SHP77 treated with DMSO at 0.1 percent for 48 hours (cell line): ENCODE measurements at places on chromosomes 4 and X.

DNA sequence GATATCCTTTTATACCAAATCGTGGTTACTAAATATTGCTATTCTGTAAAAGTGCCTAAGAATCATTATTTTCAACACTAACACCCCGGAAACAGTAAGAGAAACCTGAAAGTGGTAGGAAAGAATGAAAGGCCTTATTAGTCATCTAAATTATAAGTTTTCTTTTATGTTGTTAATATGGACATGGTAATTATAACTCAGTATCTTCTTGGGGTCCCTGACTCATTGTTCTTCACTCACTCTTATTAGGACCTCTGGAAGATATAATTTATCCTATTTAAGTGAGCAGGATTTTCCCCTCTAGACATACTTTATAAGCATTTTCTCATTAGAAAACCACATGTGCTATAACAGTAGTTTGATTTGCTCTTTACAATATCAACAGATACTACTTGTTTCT is 51.0 kb downstream of the SMARCA5 start:
- DNase-seq: no peak

DNA sequence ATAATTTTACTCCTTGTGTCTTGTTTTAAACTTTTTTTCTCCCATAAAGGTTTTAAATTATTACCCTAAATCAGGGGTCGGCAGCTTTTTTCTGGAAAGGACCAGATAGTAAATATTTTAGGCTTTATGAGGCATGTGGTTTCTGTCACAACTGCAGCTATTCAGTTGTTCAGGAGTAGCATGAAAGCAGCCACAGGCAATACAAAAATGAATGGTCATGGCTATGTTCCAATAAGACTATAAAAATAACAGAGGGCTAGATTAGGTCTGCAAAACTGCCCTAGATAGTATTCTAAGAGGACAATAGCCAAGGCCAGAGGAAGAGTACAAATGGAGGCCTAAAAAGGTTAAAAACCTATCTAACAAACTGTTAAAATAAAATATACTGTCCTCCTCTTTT is 24.6 kb downstream of the HERC5 start:
- DNase-seq: no peak

GRCh38 chr4:84651499-84651898 is 68.6 kb downstream of the CDS1 start:
- no peak for DNase-seq

- no peak for DNase-seq
These were observed 234.5 kb downstream of the MAML3 start for GRCh38 chr4:139919521-139919920.

- no peak for DNase-seq
These were observed 178.8 kb downstream of the DCLK2 start for GRCh38 chr4:150256841-150257730.

DNA sequence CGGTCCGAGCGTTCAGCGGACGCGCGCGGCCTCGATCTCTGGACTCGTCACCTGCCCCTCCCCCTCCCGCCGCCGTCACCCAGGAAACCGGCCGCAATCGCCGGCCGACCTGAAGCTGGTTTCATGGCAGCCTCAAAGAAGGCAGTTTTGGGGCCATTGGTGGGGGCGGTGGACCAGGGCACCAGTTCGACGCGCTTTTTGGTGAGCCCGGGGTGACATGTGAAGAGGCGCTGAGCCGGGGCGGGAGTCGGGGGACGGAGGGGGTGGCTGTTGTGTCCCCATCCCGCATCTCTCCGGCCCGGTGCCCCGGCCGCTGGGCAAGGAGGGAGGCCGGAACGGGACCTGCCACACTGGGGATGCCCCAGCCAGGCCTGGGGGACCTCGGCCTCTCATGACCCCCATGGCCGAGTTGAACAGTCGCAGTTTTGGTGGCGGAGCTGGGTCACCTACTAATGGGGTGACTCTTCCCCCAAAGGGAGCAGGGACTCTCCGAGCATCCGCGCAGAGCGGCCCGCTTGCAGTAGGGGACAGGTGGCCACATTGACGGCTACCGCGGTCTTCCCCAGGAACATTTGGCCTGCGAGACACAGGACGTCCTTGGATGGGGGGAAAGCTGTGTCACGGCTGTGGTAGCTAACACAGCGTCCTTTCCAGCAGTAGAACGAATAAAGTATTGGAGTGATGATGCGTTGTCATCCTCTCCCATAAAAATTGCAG is at the start of gene GK:
Gene GK, plus strand, starts transcription at position 9 of the 717 bp plus-strand sequence. Its CDS starts 115 bp downstream, at position 124.
- no peak for DNase-seq

DNA sequence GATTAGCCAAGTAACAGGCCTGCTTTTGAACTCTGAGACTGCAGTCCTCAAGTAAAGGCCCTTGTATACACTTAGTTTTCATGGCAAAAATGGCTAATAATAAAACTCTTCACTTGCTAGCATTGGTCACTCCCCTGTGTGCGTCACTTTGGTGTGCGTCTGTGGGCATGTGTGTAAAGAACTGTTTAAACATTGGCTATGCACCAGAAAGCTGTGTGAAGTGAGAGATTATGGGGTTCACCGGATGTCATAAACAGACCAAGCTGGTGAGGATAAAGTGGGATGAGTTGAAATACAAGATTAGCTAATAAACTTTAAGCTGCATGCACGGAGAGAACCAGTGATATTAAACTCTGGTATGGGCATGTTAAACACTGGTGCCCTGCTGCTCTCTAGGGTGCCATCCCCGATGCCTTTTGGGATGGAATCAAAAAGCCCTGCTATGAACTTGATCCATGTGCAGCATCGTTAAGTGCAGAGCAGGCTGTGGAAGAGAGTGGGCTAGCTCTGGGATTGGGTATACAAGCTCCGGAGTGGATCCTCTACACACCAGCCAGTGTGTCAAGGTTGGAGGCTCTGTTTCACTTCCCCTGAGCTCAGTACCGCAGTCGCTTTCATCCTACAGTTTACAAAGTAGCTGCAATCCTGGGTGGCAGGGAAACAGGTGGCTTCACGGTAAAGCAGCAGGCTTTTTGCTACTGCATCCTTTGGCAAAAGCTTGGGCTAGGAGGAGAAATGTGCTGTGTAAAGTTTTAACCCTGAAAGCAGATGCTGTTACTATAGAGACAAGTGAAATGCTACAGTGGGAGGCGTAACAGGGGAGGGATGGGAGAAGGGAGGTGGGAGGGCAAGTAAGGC is 108.3 kb upstream of the SLC4A4 start:
- DNase-seq: peak; percentile 19

DNA sequence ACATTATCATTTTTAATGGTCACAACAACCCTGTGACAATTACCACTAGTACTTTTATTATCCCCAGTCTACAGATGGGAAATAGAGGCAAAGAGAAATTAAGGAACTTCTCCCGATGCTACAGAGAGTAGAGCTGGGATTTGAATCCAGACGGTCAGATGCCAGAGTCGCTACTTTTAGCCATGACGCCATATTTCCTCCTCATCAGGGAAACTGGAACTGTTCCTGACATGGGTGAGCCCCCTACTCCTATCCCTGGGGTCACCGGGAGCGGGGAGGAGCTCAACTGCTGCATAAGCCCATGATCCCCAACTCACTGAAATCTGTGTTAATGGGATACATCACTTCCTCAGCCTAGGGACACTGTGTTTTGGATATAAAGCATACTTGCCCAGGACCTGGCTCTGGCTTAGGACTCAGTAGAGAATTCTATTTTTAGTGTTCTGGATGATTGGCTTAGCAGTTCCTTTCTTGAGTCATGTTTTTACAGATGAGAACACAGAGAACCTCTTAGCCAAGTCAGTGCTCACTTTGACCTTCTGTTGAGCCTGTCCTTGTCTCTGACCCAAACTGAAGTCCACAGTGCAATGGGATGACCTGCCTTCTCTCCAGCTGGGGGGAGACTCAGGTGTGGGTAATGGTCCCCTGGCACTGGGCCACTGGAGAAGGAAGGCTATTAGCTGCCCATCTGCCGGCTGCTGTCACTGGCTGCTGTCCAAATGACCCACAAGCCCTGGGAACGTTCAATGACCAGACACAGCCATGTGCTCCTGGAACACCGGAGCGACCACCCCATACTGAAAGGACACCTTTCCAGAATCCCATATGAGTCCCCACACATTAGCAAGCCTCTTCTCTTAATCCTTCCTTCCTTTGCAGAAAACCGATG is 90.8 kb upstream of the SHISA3 start:
- no peak for DNase-seq

- DNase-seq: no peak
These were observed 327.4 kb downstream of the PPP3CA start for GRCh38 chr4:101019941-101020401.

GRCh38 chr4:148239494-148239985 is 202.7 kb downstream of the NR3C2 start:
- DNase-seq: no peak

DNA sequence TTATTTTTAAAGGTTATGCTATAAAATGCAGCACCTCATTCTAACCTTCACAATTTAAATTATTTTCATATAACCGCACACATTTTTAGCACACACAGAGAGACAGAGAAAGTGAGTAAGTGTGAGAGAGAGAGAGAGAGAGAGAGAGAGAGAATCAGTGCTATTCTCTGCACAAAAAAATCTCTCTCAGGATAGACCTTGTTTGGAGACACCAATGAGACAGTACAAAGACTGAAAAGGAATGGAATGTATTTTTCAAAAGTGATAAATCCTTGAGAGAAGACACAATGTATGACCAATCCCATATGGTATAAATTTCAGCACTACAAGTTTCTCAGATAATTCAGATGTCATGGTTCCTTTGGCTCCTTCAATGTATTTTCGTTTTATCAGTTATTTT is 132.1 kb upstream of the PCDH18 start:
- no peak for DNase-seq

- no peak for DNase-seq
These were observed 340 bp downstream of the HNRNPD start for GRCh38 chr4:82373486-82373815.

DNA sequence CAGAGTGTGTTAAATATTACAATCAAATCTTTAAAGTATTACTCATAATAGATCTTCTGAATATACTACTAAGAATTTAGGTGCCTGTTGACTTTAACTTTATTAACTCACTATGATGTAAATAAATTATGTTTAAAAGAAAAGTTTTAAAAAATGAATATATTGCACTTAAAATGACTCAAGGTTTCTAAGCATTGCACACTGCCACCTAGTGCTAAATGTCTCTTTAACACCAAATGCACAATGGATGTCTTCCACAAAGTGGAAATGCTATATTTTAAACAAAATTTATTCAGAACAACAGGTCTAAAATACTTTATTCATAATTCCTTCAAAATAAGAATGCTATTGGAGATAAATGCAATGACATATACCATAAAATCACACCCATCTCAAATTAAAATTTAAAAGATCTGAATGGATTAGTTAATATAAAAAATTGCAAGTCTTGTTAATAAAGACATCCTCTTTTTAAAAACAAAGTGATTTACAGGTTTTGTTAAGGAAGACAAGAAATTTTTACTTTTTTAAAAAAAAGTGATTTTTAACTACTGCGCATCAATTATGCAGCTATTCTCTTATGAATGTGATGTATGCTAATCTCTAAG is 5.5 kb downstream of the INPP4B start:
- no peak for DNase-seq

GRCh38 chr4:5500165-5500564 is 208.2 kb downstream of the EVC2 start:
- no peak for DNase-seq

- no peak for DNase-seq
These were observed 44.9 kb upstream of the DDX3X start for GRCh38 chrX:41289095-41289494.

DNA sequence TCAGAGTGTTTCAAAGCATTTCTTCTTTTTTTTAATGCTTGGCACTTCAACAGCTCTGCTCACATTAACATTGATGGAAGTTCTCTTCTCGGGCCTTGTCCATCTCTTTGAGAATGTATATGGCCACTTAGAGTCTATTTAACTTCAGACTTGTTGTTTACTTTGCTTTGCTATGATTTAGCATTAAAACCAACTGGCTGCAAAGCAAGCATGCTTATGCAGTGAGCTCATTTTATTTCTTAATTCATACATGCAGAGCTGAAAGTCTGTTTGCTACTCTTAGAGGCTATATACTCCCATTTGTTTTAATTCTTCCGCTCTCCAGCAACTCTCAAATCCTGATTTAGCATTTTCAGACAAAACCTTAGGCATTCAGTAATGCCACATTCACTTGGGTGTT is 107.6 kb upstream of the PACRGL start:
- no peak for DNase-seq

DNA sequence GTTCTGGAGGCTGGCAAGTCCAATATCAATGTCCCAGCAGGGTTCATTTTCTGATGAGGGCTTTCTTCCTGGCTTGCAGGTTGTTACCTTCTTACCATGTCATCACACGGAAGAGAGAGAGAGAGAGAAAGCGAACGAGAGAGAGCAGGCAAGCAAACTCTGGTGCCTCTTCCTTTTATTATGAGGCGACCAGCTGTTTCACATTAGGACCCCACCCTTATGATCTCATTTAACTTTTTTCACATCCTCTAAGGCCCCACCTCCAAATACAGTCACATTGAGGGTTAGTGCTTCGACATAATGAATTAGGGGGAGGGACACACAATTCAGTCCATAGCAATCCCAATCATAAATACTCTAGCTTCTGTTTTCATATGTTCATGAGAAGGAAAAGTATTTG is 10.6 kb upstream of the GPR174 start:
- no peak for DNase-seq

- DNase-seq: no peak
These were observed 49.9 kb upstream of the PDLIM3 start for GRCh38 chr4:185585211-185585610.
